Left renal cortex interstitium (tissue), 4 donors: ENCODE measurements at places on chromosomes 3 and 15.

- DNase-seq, result no peak
Observed at GRCh38 chr15:80837006-80837405, 57.8 kb downstream of the CEMIP start.

GRCh38 chr3:16182612-16183011, 8.1 kb downstream of the GALNT15 start:
- DNase-seq, result no peak

DNA sequence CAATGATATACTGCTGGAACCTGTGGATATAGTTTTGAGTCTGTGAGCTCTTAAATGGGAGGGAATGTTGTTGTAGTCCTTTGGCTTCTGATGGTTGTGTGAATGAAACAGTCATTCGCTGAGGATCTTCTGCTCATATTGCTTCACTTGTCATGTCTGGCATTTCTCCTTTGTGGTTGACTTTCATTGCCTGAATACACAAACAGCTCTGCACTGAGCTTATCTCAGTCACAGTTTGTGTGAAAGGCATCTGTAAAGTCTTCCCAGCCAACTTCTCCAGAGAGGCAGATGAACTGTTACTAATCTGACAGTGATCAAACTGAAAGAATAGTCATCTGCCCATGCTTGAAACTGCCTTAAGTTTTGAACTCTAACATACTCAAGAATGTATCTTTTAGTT, 59.8 kb downstream of the TMED3 start:
- DNase-seq, result no peak

DNA sequence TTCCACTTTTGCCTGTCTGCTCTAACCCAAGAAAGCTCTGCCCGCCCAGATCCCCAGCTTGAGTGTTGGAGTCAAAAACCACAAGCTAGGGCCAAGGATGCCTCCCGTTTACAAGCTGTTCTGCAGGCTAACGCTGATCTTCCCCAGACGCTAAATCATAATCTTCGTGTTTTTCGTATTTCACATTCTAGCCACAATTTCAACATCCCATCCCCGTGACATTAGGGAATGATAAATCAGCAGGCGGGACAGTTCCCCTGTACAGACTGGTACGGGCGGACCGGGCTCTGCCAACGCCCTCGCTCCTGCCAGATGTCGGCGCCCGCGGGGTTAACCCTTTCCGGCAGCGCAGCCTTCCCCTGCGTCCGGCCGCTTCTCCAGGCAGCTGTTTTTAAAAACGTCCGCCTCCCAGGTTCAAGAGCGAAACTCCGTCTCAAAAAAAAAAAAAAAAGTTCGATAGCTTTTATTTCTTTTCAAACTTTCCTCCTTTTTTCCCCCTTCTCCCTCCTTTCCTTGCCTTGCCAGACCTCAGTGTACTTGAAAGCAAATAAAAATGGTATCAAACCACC, 81.0 kb upstream of the BNC1 start:
- no peak for DNase-seq

- no peak for DNase-seq
Observed at GRCh38 chr15:77033729-77034671, 36.9 kb downstream of the TSPAN3 start.

DNA sequence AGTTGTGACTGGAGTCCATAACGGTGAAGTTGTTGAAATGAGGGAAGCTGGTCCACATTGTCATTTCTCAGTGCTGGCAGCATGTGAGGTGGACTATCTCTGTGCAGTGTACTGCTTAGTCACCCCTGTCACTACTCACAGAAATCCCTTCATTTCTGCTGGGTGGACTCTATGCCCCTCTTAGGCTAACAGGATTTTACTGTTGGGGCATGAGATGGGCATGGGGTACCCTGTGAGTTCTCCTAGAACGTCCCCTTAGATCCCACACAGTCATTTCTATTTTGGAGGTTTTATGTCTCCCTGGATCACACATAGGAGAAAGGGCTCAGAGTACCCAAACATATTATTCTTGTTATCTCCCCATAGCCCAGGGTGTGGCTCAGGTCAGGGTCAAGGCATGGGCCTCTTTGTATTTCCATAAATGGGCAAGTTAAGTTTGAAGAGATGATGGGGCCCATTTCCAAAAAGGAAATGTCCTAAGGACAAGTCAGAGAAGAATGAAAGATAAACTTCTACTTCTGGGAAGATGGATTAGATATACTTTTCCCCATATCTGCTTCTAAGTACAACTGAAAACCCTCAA, 15.2 kb downstream of the P2RY1 start:
- DNase-seq, result no peak

- DNase-seq, result peak; percentile 0
Observed at GRCh38 chr3:115469649-115470048, 153.7 kb upstream of the GAP43 start.

GRCh38 chr15:52277575-52277974, 18.0 kb downstream of the MYO5C start:
- DNase-seq, result no peak

- no peak for DNase-seq
Observed at GRCh38 chr3:197262709-197263108, 35.7 kb downstream of the DLG1 start.

- peak; percentile 25 for DNase-seq
Observed at GRCh38 chr15:97319291-97319690, 641.2 kb upstream of the ARRDC4 start.
